Activated gamma-delta T cell treated with Interleukin-2 at 50 U/mL for 16 hours (primary cell): ENCODE measurements at places on chromosomes 2 and 18.

DNA sequence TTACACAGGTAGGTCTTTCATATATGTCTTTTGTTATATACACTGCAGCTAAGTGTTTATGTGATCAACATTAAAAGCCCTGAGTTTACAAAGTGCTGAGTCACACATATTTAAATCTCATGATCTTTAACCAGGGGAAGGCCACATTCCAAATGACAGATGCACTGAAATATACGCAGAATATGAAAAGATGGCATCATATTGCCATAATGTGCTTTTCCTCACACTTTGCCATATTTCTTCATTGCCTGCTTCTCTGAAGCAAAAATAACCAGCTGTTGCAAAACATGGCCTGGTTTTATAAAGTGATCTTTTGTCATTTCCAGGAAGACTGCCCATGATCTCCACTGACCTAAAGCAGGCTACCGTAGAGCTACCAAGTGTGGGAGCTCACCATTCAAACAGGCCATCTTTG lies 93.5 kb upstream of the MAPRE2 start:
- no peak for DNase-seq

DNA sequence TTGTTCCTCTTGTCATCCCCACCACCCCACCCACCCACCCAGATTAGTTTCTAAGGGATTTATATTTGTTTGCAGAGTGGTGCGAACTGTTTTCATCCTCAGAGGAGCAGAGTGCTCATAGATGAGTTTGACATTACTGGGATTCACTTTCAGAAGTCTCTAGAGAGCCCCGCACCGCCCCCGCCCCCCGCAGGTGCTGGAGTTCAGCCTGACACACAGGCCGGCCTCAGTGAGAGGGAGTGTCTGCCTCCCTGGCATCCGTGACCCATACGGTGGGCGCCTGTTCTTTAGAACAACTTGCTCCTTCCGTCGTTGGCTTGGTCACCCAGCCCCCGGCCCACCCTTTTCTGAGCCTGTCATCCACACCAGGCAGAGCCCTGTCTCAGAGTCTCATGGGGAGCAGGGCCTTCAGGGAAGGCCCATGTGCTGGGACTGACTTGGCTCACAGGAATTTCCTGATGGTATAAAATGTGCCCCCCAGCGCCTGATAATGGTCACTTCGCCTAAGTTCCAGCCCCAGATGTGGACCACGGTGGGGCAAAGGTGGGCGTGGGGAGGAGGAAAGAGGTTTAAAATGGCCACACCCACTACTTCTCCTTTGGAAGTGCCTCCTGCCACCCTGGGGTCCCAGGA lies 44.3 kb downstream of the HPCAL1 start:
- no peak for DNase-seq

DNA sequence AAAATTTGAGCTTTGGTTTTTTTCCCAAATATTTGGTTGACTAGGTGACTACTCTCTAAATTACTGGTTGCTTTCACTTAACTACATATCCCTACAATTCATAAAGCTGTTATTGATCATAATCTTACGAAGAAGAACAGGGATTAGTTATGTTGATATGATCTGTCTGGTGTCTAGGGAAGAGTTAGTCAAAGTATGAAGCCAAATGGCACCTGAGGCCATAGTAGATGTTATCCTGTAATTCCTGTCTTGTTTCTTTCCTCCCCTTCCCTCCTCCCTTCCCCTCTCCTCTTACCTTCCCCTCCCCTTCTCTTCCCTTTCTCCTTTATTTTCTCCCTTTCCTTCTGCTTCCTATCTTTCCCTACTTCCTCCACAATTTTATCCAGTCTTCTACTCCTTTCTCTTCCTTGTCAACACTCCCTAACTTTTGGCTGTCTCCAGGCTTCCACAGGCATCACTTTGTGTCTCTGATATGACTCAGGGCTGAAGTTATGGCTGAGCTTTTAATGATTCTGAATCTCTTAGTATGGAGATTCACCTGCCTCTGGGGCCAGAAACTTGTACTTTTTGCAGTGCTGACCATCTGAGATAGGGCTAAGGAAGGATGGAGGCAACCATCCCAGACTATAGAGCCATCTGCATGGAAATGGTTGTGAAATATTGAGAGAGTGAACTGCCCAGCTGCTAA lies 149.9 kb upstream of the TCF4 start:
- no peak for DNase-seq

DNA sequence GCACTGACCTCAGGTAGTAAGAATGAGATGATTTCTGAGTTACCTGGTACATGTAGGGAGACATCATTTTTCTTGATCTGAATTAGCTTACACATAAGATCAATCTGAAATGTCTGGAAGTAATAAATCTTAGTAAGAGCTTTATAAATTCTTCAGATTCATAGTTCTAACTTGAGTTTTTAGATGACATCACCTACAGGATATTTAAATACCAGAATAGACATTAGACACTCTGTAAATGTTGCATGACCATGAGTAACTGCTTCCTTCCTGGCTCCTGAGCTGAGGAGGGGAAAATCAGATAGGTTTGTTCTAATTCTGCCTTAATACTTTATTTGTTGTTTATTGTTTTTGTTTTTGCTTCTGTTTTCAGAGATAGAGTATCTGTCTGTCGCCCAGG lies 181.8 kb downstream of the PHLPP1 start:
- no peak for DNase-seq

DNA sequence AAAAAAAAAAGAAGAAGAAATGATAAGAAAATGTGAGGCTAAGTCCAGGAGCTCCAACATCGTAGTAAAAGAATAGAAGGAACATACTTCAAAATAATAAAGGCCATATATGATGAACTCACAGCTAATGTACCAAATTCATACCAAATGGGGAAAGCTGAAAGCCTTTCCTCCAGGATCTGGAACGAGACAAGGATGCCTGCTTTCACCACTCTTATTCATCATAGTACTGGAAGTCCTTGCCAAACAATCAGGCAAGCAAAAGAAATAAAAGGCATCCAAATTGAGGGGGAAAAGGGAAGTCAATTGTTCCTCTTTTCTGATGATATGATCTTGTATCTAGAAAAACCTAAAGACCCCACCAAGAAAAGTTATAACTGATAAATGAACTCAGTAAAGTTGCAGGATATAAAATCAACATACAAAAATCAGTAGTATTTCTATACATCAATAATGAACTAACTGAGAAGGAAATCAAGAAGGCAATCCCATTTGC lies 170.6 kb downstream of the METTL4 start:
- DNase-seq = no peak

DNA sequence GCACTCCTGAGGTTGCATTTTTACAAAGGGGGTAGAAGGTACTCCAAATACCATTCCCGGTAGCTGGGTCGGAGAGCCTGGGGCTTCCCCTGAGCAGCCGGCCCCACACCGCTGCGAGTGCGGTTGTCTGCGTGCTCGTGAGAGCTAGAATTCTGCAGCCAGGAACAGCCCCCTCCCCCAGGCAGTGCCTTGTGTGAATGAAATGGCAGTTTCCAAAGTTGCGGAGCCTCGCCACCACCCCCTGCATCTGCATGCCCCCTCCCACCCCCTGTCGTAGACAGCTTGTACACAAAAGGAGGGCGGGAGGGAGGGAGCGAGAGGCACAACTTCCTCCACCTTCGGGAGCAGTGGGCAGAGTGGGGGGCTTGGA lies 1.1 kb downstream of the MYCN start:
- no peak for DNase-seq

DNA sequence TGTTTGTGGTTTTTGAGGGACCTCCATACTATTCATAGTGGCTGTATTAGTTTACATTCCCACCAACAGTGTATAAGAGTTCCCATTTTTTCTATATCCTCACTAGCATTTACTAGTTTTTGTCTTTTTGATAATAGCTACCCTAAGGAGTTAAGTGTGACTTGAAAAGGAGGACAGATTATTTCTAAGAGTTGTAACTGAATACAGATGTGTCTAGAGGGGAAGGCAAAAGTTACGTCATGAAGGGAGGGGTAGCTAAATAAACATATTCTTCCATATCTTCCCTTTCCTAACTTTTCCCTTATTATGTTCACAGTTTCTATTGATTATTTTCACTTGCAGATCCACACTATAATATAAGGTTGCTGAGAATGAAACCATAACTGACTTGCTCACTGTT lies 1315.7 kb upstream of the ZEB2 start:
- no peak for DNase-seq

GRCh38 chr2:174836377-174836994 lies 72.2 kb upstream of the CHRNA1 start:
- DNase-seq = no peak

DNA sequence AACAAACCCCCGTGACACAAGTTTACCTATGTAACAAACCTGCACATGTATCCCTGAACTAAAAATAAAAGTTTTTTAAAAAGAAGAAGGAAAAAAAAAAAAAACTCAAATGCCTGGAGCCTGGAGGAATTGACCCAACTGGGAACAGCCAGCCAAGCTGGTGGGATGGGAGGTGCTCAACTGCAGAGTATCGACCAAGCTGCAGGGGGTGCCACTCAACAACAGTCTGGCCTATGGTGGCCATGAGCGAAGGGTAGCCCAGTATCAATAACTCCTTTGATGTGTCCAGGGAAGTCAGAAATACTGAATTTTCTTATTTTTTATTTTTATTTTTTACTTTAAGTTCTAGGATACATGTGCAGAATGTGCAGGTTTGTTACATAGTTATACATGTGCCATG lies 310.3 kb upstream of the DLGAP1 start:
- DNase-seq = no peak

- DNase-seq = no peak
Measured at GRCh38 chr2:172231508-172231907, 128.8 kb upstream of the DLX2 start.

DNA sequence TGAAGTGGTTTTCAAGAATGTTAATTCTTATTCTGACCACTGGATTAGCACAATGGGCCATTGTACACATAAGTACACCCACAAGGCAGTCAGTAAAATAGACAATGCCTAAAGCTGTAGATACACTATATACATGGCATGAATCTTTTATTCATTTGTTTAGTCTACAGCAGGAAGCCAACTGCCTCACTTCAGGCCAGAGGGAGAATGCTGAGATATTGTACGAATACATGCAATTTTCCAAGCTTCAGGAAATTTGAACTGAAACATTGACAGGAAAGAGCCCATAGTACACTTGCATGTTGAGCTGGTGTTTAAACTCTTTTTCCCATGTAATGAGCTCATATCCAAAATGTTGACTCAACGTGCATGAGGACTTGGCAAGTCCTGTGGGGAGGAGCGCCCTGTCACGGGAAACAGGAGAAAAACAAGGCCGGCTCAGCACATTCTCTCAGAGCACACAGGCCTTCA lies 111.6 kb upstream of the CYP1B1 start:
- DNase-seq = no peak

- DNase-seq = no peak
Measured at GRCh38 chr2:19246496-19246895, 111.9 kb downstream of the OSR1 start.

DNA sequence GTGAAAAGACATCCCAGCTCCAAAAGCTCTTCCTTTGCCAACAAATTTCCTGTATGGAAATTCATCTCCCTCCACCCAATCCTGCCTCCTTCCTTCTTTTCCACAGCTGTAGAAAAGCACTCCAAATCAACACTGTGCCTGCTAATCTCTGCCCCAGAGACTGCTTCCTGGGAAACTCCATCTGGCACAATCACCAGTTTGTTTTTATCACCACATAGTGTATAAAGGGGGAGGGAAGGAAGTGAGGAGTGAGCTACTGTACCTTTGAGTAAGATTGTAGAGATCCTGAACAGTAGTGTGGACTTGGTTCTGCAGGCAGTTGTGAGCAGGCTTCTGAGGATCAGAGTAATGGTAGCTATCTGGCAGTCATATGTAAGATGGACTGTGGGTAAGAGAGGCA lies 14.7 kb upstream of the FAM237A start:
- no peak for DNase-seq

GRCh38 chr2:98334439-98335078 lies 11.7 kb upstream of the CNGA3 start:
- DNase-seq = no peak

DNA sequence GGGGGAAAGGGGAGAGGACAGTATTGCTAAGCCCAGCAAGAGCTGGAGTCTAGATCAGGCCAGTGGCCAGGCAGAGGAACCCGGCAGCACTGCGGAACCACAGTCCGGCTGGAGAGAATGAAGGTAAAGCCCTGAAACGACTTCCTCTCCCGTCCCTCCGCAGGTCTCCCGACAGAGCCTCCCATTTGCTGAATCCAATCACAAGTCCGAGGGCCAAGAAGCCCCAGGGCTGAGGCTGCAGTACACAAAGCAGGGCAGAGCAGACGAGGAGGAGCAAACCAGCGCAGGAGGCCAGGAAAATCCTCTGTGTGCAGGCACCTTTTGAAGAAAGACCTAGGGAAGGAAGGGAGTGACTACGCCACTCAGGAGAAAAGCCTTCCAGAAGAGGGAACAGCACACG lies 104.4 kb downstream of the OSBPL1A start:
- no peak for DNase-seq

DNA sequence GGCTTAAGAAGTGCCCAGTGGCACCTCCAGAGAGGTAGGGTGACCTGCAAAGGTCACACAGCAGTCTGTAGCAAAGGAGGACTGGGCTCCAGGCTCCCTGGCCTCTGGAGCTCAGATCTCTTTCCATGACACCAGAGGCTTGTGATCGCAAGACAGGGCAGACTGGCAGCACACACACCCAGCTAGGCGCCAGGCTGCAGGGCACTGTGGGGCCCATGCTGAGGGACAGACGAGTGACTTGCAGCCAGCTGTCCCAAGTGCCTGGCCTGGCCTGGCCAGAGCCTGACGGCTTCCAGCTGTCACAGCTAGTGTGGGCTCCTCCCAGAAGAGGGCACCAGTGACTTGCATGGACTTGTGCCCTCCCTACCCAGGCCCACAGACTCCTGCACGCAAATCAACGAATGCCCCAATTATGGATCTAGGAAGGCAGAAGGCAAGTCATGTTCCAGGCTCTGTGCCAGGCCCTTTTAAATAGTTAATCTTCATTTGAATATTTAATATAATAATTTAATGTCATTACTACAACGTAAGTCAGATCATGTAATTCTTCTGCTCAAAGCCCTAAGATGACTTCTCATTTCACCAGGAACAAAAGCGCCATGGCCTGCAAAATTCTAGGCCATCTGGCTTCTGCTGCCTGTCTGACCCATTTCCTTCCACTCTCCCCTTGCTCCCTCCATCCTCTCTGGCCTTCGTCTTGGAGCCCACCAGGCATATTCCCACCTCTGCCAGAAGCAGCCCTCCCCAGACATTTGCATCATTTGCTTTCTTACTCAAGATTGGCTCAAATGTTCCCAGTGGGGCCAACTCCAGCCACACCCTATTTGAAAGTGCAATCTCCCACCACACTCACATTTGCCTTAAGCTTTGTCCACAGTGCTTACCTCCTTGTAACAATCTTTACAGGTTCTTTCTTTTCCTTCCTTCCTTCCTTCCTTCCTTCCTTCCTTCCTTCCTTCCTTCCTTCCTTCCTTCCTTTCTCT lies 3.7 kb upstream of the SPEG start:
- no peak for DNase-seq

GRCh38 chr18:49698525-49699025 lies 114.8 kb downstream of the ACAA2 start:
- no peak for DNase-seq

- no peak for DNase-seq
Measured at GRCh38 chr2:239602290-239603282, 201.8 kb upstream of the HDAC4 start.

DNA sequence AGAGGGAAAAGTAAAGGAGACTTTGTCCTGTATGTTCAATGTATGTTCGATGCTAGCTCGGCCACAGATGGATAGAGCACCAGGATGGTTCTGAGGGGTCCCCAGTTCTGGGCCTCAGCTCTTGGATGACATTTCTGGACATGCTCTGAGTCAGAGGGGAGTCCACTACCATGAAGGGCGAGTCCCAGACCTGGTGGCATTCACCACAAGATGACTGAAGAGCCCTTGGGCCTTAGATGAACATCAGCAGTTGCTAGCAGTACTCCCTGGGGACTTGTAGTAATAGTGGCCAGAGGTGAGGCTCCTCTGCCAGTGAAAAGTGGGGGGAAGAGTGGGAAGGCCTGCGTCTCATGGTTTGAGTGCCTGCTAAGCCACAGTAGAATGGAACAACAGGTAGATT lies 109.5 kb downstream of the GRB14 start:
- no peak for DNase-seq
